ENCODE measurements at places on chromosomes 6 and 20. TPM values are rescaled to one million over a fixed set of nuclear protein-coding genes. Genes with fewer than 3 reads are reported as not detected.
A peak's percentile ranks its signal among the peaks of the same experiment; 100 is the strongest.

The LTA gene
- total RNA-seq = not detected

The BAG2 gene
- total RNA-seq = 23.2 TPM

DNA sequence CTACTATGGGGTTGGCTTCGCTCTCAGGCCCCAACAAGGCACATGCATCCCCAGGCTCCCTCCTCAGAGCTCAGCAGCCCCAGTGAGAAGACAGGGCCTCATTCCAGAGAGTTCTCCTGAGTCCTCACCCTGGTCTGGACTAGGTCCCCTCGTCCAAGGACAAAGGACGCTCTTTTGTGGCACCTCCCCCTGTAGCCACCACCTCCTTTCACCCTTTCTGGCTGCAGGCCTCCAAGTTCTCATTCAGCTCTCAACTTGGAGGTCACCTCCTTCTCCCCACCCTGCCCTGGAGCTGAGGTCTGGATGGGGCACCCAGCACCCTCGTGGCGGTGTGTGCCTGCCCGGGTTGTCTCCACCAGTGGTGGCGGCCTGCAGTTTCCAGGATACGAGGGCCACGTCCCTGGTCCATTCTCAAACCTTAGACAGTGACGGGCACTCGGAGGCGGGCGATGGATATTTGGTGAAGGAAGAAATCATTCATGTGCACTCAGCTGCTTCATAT lies 2.5 kb downstream of the UNC93A start:
- H3K4me1 ChIP-seq = no peaks in the 10 kb centered on the region
- H3K27ac ChIP-seq = no peak overlapping the region
- H3K36me3 ChIP-seq = no peaks in the 10 kb centered on the region
- DNase-seq = no peak
- H3K4me3 ChIP-seq = no peak overlapping the region
- no peaks in the 10 kb centered on the region for H3K27me3 ChIP-seq

- H3K27ac ChIP-seq = no peak overlapping the region
- DNase-seq = no peak
- H3K27me3 ChIP-seq = no peaks in the 10 kb centered on the region
- no peaks in the 10 kb centered on the region for H3K4me1 ChIP-seq
Observed at GRCh38 chr6:41643899-41644269, 5.6 kb downstream of the MDFI start.

DNA sequence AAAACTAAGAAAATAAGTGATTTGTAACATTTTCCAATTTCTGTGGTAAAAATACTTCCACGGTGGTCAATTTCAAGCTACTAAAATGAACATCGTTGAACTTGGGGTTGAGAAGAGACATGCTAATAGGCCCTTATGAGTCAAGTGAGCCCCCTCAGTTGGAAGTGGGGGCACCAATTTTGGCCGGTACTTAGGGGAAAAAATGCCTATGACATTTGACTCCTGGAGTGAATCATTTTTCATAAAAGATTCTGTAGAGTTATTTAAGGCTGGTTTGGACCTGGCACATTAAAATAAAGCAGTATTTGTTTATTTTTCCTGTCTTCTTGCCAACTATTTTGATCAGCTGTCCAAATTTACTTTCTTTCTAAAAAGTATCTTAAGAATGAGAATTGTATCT lies 32.4 kb upstream of the CAP2 start:
- no peaks in the 10 kb centered on the region for H3K36me3 ChIP-seq
- no peak overlapping the region for H3K4me3 ChIP-seq
- H3K4me1 ChIP-seq = no peaks in the 10 kb centered on the region
- no peak for DNase-seq
- no peak overlapping the region for H3K27ac ChIP-seq

DNA sequence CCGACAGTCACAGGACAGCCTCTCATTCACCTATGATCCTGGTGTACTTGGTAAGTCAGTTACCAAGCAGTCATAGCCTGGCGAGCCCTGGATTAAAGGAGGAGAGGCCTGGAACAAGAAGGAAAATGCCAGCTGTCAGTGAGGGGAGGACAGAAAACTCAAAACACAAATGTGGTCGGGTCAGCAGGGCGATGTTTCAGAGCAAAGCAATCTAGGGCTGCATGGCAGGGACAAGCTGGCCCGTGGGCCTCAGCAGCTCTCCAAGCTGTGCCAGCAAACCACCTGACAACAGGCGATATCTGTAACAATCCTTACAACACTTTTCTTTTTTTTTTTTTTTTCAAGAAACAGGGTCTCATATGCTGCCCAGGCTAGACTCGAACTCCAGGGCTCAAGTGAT lies 40.3 kb downstream of the MGME1 start:
- DNase-seq = no peak
- H3K4me3 ChIP-seq = no peak overlapping the region
- H3K27ac ChIP-seq = no peak overlapping the region
- H3K27me3 ChIP-seq = no peaks in the 10 kb centered on the region
- H3K36me3 ChIP-seq = no peaks in the 10 kb centered on the region

- H3K4me1 ChIP-seq = no peaks in the 10 kb centered on the region
- no peak for DNase-seq
- H3K4me3 ChIP-seq = no peak overlapping the region
- H3K36me3 ChIP-seq = no peaks in the 10 kb centered on the region
- H3K27ac ChIP-seq = no peak overlapping the region
Observed at GRCh38 chr6:105220186-105220585, 40.4 kb upstream of the POPDC3 start.

DNA sequence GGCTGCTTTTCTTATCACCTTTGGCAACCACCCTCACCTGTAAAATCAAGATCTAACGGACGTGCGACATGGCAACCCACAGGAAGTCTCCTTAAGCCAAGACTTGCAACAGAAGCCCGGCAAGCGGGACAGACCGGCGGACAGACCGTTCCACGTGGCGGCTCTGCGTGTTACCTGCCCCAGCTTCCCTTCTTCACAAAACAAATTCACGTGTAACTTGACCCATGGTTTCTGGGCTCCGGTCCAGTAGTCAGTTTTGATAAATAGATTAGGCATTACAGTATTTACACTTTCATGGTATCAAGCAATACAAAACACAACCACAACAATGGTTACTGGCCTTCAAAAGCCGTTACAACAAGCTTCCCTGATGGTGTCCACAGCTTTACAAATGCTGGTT lies 133.8 kb downstream of the PRND start:
- no peaks in the 10 kb centered on the region for H3K4me1 ChIP-seq
- no peak for DNase-seq
- H3K27me3 ChIP-seq = no peaks in the 10 kb centered on the region
- H3K4me3 ChIP-seq = no peak overlapping the region
- H3K27ac ChIP-seq = no peak overlapping the region

DNA sequence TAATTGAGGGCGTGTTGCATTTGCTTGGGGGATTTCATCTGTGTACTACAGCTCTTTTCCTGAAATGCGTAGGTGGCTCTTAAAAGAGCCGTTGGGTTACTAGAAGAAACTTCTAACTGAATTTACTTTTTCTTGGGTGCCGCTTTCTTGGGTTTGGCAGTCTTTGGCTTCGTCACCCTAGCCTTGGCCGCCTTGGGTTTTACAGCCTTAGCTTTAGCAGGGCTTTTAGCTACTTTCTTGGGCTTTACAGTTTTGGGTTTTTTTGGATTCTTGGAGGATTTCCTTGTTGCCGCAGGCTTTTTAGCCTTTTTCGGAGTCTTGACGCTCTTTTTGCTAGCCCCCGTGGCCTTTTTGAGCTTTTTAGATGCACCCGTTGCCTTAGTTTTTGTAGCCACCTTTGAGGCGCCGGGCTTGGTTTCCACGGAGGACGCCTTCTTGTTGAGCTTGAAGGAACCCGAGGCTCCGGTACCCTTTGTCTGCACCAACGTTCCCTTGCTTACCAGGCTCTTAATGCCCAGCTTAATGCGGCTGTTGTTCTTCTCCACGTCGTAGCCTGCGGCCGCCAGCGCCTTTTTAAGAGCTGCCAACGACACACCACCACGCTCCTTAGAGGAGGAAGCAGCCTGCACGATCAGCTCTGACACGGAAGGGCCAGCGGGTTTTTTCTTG lies 54.5 kb downstream of the TRIM38 start:
- H3K4me1 ChIP-seq = no peaks in the 10 kb centered on the region
- H3K27me3 ChIP-seq = no peaks in the 10 kb centered on the region
- no peaks in the 10 kb centered on the region for H3K36me3 ChIP-seq
- DNase-seq = no peak
- peak overlapping the region; percentile 71 for H3K27ac ChIP-seq

Measured in uterus (tissue), 4 donors.